Caco-2 (cell line): ENCODE measurements at places on chromosomes 7 and 10. TPM values are rescaled to one million over a fixed set of nuclear protein-coding genes. Genes with fewer than 3 reads are reported as not detected.

DNA sequence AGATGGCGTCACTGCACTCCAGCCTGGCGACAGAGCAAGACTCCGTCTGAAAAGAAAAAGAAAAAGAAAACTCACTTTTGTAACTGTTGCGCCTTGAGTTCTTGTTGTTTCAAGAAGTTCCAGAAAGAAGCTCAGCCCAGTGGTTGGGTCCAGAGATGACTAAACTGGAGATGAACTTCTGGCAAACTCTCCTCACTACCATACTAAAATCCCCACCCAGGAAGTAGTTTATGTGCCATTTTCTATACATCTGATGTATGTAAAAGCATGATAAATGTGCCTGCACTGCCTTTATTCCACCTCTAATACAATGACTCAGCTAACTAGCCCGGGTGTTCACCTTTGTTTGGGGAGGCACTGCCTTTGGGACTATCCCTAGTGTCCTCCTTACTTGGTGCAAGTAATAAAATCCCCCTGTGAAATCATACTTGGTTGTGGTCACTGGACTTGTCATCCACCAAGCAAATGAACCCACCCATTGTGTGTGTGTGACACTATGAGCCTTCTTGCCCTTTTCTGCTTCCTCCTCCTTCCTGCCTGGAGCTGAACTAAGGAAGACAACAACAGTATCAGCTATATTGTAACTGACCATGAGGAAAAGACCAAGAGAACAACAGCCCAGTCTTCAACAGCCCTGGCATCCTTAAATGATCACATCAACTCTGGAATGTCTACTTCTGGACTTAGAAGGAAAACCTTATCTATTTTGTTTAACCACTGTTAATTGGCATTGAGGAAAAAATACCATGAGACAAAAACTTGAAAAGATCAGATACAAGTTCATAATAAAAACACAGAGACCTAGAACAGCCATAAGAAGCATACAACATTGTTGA lies 33.6 kb downstream of the JMJD1C start:
- DNase-seq, result no peak

GRCh38 chr10:36256166-36256565 lies 614.1 kb upstream of the FZD8 start:
- DNase-seq, result no peak

DNA sequence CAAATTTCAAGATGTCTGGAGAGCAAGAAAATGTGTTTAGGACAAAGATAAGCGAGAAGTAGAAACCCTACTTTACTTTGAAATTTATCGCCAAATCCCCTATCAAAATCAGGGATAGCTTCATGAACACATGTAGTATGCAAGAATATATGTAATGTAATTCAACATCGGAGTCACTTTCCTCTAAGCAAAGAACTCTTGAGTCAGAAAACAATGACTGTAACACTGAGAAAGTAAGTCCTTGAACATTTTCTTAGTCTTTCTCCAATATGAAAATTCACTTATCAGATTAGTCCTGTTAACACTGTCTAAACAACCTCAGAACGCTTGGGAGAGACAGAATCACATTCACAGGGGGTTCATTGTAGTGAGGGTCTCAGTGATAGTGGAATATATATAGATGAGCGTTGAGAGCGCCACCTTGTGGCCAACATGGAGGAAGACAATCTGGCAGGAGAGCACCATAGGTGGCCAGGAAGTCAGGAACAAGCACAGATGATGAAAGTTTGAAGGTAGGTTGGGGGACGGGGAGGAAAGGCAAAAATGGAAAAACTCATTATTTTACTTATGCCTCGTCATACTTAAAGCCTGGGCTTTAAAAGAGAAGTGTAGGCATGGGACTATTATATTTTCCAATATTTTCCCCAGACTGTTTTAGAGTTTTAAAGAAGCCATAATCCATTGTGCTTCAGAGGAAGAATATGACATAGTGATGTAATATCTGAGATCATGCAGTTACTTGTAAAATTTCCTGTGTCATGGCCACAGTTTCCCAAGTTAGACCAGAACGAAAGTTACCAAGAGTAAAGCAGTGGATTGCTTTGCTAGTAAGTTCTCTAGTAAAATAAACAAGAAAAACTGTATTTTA lies 115.5 kb upstream of the GNAI1 start:
- DNase-seq, result peak; percentile 37

DNA sequence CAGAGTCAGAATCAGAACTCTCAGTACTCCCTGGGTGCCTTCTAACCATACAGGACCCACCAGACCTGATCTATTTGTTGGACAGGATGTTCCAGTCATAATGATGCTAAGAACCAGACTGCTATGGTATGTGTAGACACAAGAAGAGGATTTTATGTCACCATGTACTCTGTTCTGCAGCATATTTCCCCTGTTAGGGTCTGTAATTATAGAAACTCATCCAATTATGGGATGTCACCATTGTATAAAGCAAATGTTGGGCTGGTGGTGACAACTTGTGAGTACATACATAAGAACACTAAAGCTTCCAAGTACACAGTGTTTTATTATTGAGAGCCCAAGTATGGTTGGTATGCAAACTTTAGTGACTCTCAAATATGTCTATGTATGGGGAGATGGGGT lies 67.1 kb upstream of the AGBL3 start:
- no peak for DNase-seq

CALN1 gene
- total RNA-seq, result not detected in 2 replicates

SEMA3D gene
- 0.61 and 0.84 TPM in 2 replicates for total RNA-seq

CLDN3 gene
- total RNA-seq, result 19.6 and 21.0 TPM in 2 replicates
